ENCODE measurements at places on chromosomes 2 and 18.

- DNase-seq, result no peak
Measured at GRCh38 chr2:60528281-60529020, 25.0 kb downstream of the BCL11A start.

DNA sequence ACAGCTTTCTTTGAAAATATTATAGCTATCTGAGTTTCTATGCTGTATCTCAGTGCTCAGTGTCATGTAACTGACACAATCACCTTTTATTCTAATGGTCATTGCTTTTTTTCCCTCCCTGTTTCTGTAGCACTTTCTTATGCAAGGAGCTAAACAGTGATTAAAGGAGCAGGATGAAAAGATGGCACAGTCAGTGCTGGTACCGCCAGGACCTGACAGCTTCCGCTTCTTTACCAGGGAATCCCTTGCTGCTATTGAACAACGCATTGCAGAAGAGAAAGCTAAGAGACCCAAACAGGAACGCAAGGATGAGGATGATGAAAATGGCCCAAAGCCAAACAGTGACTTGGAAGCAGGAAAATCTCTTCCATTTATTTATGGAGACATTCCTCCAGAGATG, 56.4 kb downstream of the SCN2A start:
- DNase-seq, result no peak

- DNase-seq, result no peak
Measured at GRCh38 chr18:75076286-75076685, 132.7 kb downstream of the PTGR3 start.

GRCh38 chr2:11945139-11946126, 199.0 kb downstream of the LPIN1 start:
- no peak for DNase-seq

DNA sequence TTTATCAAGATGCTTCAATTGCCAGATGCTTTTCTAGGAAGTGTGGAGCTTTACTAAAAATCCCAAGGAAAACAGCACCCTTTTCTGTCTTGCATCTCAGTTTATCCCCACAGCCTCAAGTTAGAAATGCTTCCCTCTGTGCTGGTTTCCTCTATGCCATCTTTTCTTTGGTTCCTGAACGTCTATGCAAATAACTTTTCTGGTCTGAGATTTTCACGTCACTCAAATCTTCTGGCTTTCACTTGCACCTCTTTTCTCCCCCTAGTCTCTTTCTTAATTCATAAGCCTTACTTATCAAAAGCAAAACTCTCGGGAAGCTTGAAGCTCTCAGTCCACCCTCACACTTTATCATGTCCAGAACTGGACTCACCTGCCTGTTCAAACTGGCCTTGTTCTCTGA, 33.9 kb downstream of the ARHGAP25 start:
- DNase-seq, result no peak

DNA sequence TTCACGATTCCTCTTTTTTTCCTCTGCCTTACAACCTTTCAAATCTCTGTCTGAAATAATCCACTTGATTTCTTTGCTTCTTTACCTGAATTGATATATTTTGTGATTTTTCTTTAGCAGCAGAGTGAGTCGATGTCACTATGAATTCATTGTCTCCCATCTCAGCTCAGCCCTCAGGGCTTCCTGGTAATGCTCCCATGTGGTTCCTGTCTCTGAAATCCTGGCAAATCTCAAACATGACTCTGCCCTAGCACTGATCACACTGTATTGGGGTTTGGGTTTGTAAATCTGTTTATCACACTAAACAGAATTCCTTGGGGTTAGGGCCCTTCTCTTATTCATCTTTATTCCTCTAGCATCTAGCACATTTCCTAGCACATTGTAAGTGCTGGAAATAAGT, 43.0 kb upstream of the MSTN start:
- no peak for DNase-seq

GRCh38 chr2:219384083-219384713, 3.5 kb downstream of the DNPEP start:
- no peak for DNase-seq

- no peak for DNase-seq
Measured at GRCh38 chr2:29269095-29269764, 154.0 kb downstream of the CLIP4 start.

GRCh38 chr18:72122103-72122502, 422.0 kb downstream of the CBLN2 start:
- DNase-seq, result no peak

DNA sequence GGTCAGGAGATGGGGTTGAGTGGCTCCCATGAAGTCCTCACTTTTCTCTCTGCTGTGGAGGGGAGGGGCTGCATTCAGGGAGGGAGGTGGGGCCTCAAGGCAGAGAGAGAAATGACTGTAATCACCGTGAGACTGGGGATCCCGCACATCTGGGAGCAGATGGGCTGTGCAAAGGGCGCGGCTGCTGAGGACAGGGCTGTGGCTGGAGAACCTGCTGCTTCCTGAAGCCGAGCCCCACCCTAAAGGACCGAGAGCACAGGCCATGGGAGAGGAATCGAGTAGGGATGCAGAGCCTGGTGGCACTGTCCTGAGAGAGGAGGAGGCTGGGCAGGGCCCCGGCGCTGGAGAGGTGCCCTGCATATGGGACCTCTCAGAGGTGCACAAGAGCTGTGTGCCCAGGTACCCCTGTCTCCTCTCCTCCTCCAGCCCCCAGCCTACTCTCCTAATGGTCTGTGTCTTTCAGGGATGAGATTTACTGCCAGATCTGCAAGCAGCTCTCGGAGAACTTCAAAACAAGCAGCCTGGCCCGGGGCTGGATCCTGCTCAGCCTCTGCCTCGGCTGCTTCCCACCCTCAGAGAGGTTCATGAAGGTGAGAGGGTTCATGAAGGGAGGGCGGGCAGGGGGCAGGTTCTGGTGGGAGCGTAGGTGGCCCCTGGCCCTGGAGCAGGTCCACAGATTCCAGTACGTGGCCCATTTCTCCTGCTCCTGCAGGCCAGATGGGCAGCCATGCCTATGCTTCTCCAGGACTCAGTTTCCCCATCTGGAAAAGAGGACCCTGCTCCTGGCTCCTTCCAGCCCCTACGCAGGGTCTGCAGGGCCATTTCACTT, 25.9 kb upstream of the GPR17 start:
- no peak for DNase-seq

DNA sequence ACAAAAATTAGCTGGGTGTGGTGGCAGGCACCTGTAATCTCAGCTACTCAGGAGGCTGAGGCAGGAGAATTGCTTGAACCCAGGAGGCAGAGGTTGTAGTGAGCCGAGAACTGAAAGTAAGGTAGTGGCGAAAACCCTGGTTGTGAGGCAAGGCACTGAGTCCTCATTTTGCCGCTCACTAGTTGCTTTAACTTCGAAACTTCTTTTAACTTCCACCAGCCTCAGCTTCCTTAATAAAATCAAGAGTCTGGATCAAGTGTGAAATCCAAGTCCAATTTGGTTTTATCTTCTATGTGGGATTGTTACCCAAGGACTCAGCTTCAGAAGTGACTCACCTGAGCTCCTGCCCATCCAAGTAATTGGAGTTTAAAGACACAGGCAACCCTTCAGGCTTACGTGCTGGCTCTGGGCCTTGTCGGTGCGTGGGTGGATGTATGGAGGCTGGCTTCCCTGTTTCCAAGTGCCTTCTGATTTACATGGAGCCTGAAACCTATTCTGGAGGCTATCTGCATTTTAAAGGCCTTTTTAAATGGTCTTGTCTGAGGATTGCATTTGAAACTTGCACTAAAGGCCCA, 374.2 kb upstream of the ID2 start:
- no peak for DNase-seq

GRCh38 chr2:11535899-11536344, 2.1 kb downstream of the GREB1 start:
- no peak for DNase-seq

- DNase-seq, result no peak
Measured at GRCh38 chr2:3299703-3300102, 77.9 kb downstream of the EIPR1 start.

GRCh38 chr2:3571284-3571683, 3.8 kb upstream of the RPS7 start:
- DNase-seq, result no peak

- no peak for DNase-seq
Measured at GRCh38 chr2:151374436-151374835, 17.0 kb downstream of the TNFAIP6 start.

DNA sequence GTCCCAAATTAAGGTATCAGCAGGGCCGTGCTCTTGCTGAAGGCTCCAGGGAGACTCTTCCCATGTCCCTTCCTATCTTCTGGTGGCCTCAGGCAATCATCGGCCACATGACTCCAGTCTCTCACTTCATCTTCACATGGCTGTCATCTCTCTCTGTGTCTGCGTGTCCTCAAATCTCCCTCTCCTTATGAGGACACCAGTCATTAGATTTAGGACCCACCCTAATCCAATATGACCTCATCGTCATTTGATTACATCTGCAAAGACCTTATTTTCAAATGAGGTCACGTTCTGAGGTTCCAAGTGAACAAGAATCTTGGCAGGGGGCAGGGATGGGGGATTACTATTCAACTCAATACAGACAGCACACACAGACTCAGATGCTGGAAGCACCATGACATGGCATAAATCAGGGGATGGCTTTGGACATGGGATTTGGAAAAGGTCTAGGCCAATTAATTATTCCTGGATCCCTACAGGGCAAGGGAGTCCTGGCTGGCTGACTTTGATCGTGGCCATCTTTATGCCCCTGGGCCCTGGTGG, 210.0 kb upstream of the SKOR2 start:
- DNase-seq, result no peak

DNA sequence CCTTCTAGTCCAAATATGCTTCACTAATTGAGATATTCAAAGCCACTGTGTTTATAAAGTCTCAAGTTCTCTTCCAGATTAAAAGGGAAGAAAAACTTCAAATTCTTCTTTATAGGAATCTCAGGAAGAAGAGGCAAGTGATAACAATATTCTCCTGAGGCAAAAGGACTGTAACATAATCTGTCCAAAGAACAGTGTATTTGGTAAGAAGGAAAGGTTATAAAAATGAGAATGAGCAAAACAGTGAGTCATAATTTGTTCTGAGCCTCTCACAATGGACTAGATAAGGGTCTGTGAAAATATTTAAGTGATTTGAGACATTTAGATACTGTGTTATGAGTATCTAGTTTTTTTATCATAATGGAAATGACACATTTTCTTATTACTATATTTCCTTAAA, 44.3 kb downstream of the SNRPD1 start:
- no peak for DNase-seq

GRCh38 chr2:59025157-59025757, 784.1 kb upstream of the FANCL start:
- DNase-seq, result no peak

DNA sequence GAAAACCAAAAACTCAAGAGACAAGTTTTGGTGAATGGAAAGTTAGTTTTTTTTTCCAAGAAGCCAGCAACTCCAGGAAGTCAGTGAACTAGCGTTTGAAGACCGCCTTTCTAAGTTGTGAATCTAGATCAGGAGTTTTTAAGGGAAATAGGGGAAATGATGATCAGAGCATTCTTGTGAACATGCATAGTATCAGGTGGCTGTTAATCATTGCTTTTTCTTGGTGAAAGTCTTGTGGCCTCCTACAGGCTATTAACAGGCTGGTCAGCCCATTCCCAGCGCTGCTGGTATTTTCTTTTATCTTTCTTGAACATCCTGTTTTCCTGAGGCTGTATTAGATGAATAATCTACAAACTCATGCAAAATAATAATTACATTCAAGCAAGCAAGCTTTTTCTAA, 155.8 kb downstream of the PTPRM start:
- DNase-seq, result no peak

GRCh38 chr2:127197475-127198385, 22.4 kb downstream of the CYP27C1 start:
- peak; percentile 20 for DNase-seq

DNA sequence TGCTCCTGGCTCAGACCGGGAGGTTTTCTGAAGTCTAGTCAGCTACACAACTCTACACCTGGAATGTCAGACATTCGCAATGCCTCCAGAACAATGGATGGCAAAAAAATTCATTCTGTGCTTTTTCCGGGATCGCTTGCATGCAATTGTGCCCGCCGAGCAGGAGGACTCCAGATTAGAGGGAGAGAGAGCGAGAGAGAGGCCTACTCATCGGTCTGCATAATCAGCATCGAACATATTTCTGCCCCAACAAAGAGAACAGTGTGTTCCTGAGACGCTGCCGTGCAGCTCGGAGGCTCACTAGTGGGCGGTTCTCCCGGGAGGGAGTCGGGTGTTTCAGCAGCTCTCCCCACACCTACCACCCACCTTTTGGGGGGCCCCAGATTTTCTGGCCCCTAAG, 117.1 kb downstream of the KLHL29 start:
- no peak for DNase-seq

DNA sequence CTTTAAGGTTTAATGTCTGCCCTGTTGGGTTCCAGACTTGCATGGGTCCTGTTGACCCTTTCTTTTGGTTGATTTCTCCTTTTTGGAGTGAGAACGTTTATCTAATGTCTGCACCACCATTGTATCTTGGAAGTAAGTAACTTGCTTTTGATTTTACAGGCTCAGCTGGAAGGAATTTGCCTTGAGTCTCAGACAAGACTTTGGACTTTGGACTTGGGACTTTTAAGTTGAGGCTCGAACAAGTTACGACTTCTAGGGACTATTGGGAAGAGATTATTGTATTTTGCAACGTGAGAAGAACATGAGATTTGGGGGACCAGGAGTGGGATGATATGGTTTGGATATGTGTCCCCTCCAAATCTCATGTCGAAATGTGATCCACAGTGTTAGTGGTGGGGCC, 267.7 kb downstream of the GLI2 start:
- no peak for DNase-seq

DNA sequence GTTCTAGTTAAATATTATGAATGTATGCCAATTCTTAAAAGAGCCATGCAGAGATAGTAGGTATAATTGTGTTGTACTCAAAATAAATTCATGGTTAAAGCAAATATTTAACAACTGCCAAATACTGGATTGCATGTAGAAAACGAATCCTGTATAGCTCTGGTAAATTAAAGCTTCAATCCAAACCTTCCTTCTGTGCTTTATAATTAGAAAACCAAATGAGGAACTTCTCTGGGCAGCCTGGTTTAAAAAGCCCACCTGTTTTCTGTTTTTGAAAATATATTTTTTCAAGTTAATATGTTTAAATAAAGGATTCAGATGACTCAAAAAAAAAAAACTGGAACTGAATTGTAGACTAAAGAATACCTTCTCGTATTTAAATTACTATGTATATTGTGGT, 48.3 kb upstream of the ITGA4 start:
- no peak for DNase-seq

DNA sequence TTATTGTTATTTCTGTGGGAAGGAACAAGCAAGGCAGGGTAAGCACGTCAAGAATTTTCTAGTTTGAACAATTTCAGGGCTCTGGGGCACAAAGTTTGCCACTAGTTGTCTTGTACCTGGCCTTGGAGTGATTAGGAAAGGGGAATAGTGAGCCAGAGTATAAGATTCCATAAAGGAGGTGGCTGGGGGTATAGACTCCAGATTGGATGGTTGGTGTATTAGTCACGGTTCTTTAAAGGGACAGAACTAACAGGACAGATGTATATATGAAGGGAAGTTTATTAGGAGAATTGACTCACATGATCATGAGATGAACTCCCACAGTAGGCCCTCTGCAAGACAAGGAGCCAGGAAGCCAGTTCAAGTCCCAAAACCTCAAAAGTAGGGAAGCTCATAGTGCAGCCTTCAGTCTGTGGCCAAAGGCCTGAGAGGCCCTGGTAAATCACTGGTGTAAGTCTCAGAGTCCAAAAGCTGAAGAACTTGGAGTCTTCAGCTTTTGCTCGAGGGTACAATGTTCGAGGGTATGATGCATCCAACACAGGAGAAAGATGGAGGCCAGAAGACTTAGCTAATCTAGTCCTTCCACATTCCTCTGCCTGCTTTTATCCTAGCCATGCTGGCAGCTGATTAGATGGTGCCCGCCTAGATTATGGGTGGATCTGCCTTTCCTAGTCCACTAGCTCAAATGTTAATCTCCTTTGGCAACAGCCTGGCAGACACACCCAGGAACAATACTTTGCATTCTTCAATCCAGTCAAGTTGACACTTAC, 31.5 kb upstream of the PTPRM start:
- DNase-seq, result no peak

- DNase-seq, result no peak
Measured at GRCh38 chr2:22737144-22737543, 647.8 kb upstream of the KLHL29 start.
